ENCODE measurements at places on chromosomes 2 and 18. TPM values are rescaled to one million over a fixed set of nuclear protein-coding genes. Genes with fewer than 3 reads are reported as not detected.
A peak's percentile ranks its signal among the peaks of the same experiment; 100 is the strongest.

Gene SKOR2
- polyA plus RNA-seq = not detected

Gene DHRS9
- polyA plus RNA-seq = 3.3 TPM

- H3K27me3 ChIP-seq = no peaks in the 10 kb centered on the region
- H3K4me1 ChIP-seq = no peaks in the 10 kb centered on the region
- DNase-seq = no peak
- no peak overlapping the region for H3K27ac ChIP-seq
- no peak overlapping the region for H3K4me3 ChIP-seq
Measured at GRCh38 chr18:30469091-30469490, 573.5 kb downstream of the DSC3 start.

GRCh38 chr2:111122631-111123421 lies 2.1 kb downstream of the BCL2L11 start:
- no peak for DNase-seq
- H3K4me3 ChIP-seq = peak overlapping the region; percentile 85
- peak overlapping the region; percentile 58 for H3K27ac ChIP-seq
- no peaks in the 10 kb centered on the region for H3K36me3 ChIP-seq
- H3K27me3 ChIP-seq = no peaks in the 10 kb centered on the region

- H3K36me3 ChIP-seq = no peaks in the 10 kb centered on the region
- no peak overlapping the region for H3K27ac ChIP-seq
- H3K4me1 ChIP-seq = peaks cover 3% of the 10 kb centered on the region
- no peaks in the 10 kb centered on the region for H3K27me3 ChIP-seq
- H3K4me3 ChIP-seq = no peak overlapping the region
Measured at GRCh38 chr2:215775106-215775505, 238.2 kb downstream of the MREG start.

Gene WDR43
- 125 TPM for polyA plus RNA-seq

GRCh38 chr18:42038936-42039335 lies 83.9 kb downstream of the PIK3C3 start:
- H3K27ac ChIP-seq = no peak overlapping the region
- no peaks in the 10 kb centered on the region for H3K27me3 ChIP-seq
- H3K4me1 ChIP-seq = no peaks in the 10 kb centered on the region
- H3K4me3 ChIP-seq = no peak overlapping the region
- peaks cover 9% of the 10 kb centered on the region for H3K36me3 ChIP-seq
- no peak for DNase-seq

GRCh38 chr2:64869126-64869525 lies 120.1 kb upstream of the SLC1A4 start:
- DNase-seq = no peak
- H3K27me3 ChIP-seq = no peaks in the 10 kb centered on the region
- no peaks in the 10 kb centered on the region for H3K36me3 ChIP-seq
- no peak overlapping the region for H3K4me3 ChIP-seq
- no peak overlapping the region for H3K27ac ChIP-seq

- no peak overlapping the region for H3K27ac ChIP-seq
- no peak for DNase-seq
- H3K4me3 ChIP-seq = no peak overlapping the region
- no peaks in the 10 kb centered on the region for H3K27me3 ChIP-seq
- no peaks in the 10 kb centered on the region for H3K4me1 ChIP-seq
Measured at GRCh38 chr2:47666332-47666731, 116.6 kb upstream of the MSH6 start.

GRCh38 chr2:222806526-222807137 lies 54.2 kb upstream of the ACSL3 start:
- H3K4me1 ChIP-seq = peaks cover 30% of the 10 kb centered on the region
- no peaks in the 10 kb centered on the region for H3K36me3 ChIP-seq
- H3K27ac ChIP-seq = peak overlapping the region; percentile 65
- H3K4me3 ChIP-seq = peak overlapping the region; percentile 2
- H3K27me3 ChIP-seq = no peaks in the 10 kb centered on the region

DNA sequence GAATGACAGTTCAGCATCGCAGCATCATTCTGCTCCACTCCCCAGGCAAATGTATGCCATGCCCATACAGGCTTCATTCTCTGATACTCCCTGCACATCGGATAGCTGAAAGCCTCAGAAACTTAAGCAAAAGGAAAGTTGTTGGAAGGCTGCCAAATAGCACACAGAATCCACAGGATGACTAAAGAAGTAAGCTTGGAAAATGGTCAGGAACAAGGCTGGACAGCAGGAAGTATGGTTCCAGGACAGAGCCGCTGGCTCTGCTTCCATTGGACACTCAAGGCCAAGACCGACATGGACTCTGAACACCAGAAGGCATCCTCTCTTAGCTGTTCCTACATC lies 256.5 kb downstream of the CDH20 start:
- H3K27ac ChIP-seq = no peak overlapping the region
- H3K4me1 ChIP-seq = no peaks in the 10 kb centered on the region
- no peak for DNase-seq
- H3K27me3 ChIP-seq = no peaks in the 10 kb centered on the region
- H3K4me3 ChIP-seq = no peak overlapping the region

DNA sequence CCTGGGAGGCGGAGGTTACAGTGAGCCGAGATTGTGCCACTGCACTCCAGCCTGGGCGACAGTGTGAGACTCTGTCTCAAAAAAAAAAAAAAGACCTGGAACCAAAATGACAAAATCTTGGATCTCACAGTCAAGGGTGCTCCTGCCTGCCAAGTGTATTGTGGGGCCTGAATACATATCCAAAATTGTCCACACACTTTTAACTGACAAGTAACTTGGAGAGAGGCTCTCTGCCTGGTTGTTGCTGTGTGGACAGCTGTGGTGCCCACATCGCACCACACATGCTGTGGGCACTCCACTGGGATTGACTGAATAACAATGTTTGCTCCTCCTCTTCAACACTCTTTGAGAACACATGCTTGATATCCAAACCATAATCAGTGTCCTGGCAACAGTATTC lies 117.6 kb upstream of the REV1 start:
- H3K4me3 ChIP-seq = no peak overlapping the region
- peaks cover 4% of the 10 kb centered on the region for H3K27me3 ChIP-seq
- no peak for DNase-seq
- no peaks in the 10 kb centered on the region for H3K4me1 ChIP-seq
- no peak overlapping the region for H3K27ac ChIP-seq
- no peaks in the 10 kb centered on the region for H3K36me3 ChIP-seq

DNA sequence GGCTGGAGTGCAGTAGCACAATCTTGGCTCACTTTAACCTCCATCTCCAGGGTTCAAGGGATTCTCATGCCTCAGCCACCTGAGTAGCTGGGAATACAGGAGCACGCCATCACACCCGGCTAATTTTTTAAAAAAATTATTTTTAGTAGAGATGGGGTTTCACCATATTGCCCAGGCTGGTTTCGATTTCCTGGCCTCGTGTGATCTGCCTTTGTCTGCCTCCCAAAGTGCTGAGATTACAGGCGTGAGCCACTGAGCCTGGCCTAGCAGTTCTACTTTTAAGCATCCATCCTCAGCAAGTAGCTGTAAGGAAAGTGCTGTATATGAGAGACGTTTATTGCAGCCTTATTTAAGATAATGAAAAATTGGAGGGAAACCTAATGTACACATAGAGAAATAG lies 79.7 kb downstream of the ZDBF2 start:
- no peaks in the 10 kb centered on the region for H3K4me1 ChIP-seq
- no peak overlapping the region for H3K27ac ChIP-seq
- DNase-seq = no peak
- H3K4me3 ChIP-seq = no peak overlapping the region
- no peaks in the 10 kb centered on the region for H3K36me3 ChIP-seq

Gene HRH4
- polyA plus RNA-seq = 0.03 TPM

Gene LRATD1
- polyA plus RNA-seq = 4.3 TPM

- no peaks in the 10 kb centered on the region for H3K36me3 ChIP-seq
- no peak for DNase-seq
- H3K27ac ChIP-seq = no peak overlapping the region
- peaks cover 9% of the 10 kb centered on the region for H3K27me3 ChIP-seq
- H3K4me1 ChIP-seq = no peaks in the 10 kb centered on the region
Measured at GRCh38 chr2:19419211-19419880, 60.9 kb upstream of the OSR1 start.

Gene CFC1
- polyA plus RNA-seq = not detected

DNA sequence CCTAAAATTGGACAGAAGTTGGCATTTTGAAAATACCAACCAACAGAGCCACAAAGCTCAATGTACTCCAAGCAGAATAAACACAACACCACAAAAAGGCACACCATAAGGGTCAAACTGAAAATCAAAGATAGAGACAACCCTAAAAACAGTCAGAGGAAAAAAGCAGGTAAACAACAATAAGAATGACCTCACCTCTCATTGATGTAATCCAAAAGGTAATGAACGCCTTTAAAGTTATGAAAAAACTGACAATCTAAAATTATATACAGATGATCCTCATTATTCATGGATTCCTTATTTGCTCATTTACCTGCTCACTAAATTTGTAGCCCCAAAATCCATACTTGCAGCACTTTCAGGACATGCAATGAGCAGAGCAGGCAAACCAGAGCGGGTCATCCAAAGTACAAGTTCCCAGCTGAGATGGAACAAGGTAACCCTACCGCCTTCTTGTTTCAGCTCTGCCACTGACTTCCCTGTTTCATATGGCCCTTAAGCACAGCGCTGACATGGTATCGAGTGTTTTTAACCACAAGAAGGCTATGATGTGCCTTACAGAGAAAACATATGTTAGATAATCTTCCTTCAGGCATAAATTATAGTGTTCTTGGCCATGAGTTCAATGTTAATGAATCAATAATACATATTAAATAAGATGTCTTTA lies 17.0 kb downstream of the RTN4 start:
- no peaks in the 10 kb centered on the region for H3K27me3 ChIP-seq
- H3K4me3 ChIP-seq = no peak overlapping the region
- peaks cover 17% of the 10 kb centered on the region for H3K4me1 ChIP-seq
- H3K36me3 ChIP-seq = peaks cover 2% of the 10 kb centered on the region
- no peak for DNase-seq

GRCh38 chr2:98188351-98189046 lies 101.5 kb downstream of the VWA3B start:
- no peak overlapping the region for H3K4me3 ChIP-seq
- H3K4me1 ChIP-seq = peaks cover 6% of the 10 kb centered on the region
- DNase-seq = peak; percentile 64

- no peaks in the 10 kb centered on the region for H3K36me3 ChIP-seq
- peaks cover 3% of the 10 kb centered on the region for H3K27me3 ChIP-seq
- no peak overlapping the region for H3K27ac ChIP-seq
Measured at GRCh38 chr2:10064932-10065772, 15.1 kb downstream of the CYS1 start.

DNA sequence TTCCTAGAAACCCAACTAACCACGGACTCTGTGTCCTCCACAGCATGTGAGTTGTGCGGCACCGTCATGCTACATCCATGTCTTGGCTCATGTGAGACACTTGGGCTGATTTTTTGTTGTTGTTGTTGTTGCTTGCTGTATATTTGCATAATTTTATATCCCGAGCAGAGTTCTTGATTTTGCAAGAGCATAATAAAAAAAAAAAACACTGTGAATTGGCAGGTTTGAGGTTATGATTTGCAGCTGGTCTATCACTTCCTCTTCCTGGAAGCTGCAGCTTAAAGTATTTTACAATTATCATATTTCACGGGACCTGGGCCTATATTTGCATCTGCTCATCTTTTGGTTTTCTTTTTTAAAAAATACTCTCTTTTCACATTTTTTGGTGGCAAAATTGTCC lies 142.3 kb upstream of the NRP2 start:
- no peaks in the 10 kb centered on the region for H3K27me3 ChIP-seq
- H3K4me3 ChIP-seq = no peak overlapping the region
- H3K36me3 ChIP-seq = no peaks in the 10 kb centered on the region
- no peaks in the 10 kb centered on the region for H3K4me1 ChIP-seq
- no peak overlapping the region for H3K27ac ChIP-seq

GRCh38 chr2:46829231-46829995 lies 86.2 kb downstream of the MCFD2 start:
- no peaks in the 10 kb centered on the region for H3K27me3 ChIP-seq
- no peak for DNase-seq
- H3K27ac ChIP-seq = no peak overlapping the region
- H3K36me3 ChIP-seq = no peaks in the 10 kb centered on the region
- no peak overlapping the region for H3K4me3 ChIP-seq

DNA sequence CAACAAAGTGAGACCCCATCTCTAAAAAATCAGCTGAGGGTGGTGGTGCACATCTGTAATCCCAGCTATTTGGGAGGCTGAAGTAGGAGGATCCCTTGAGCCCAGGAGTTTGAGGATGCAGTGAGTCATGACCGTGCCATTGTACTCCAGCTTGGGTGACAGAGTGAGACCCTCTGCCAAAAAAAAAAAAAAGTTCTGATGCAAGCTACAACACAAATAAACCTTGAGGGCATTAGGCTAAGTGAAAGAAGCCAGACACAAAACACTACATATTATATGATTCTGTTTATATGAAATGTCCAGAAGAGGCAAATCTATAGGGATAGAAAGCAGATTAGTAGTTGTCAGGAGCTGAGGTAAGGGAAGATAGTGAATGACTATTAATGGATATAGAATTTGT lies 13.0 kb downstream of the YWHAQ start:
- H3K27ac ChIP-seq = no peak overlapping the region
- no peak for DNase-seq
- H3K27me3 ChIP-seq = no peaks in the 10 kb centered on the region
- no peak overlapping the region for H3K4me3 ChIP-seq
- H3K36me3 ChIP-seq = no peaks in the 10 kb centered on the region
- H3K4me1 ChIP-seq = no peaks in the 10 kb centered on the region

Gene ARHGEF33
- 0.09 TPM for polyA plus RNA-seq

- no peak overlapping the region for H3K4me3 ChIP-seq
- H3K4me1 ChIP-seq = peaks cover 9% of the 10 kb centered on the region
- H3K27ac ChIP-seq = no peak overlapping the region
- no peaks in the 10 kb centered on the region for H3K27me3 ChIP-seq
Measured at GRCh38 chr2:217703999-217704398, 298.8 kb downstream of the TNS1 start.

DNA sequence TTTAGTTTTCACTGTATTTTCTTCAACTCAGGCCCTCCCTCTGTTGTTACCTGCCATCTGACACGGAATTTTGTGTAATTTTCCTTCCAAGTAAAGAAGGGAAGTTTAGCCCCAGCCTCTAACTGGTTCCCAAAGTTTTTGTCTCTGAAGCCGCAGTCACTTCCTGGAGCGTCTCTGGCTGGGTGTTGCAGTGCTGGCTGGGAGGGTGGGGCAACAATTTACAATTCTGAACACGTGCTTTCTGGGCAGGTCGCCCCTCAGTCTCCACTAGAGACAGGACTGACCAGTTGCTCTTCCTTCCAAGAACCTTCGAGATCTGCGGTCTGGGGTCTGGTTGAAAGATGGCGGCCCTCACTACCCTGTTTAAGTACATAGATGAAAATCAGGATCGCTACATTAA lies 3.5 kb downstream of the CNDP2 start:
- peak; percentile 26 for DNase-seq
- H3K36me3 ChIP-seq = peaks cover 13% of the 10 kb centered on the region
- peak overlapping the region; percentile 40 for H3K4me3 ChIP-seq
- peaks cover 31% of the 10 kb centered on the region for H3K4me1 ChIP-seq

- no peak overlapping the region for H3K27ac ChIP-seq
- no peaks in the 10 kb centered on the region for H3K36me3 ChIP-seq
- DNase-seq = no peak
Measured at GRCh38 chr18:47997338-47997780, 66.9 kb upstream of the SMAD2 start.

- no peak overlapping the region for H3K4me3 ChIP-seq
- H3K36me3 ChIP-seq = no peaks in the 10 kb centered on the region
- peaks cover 2% of the 10 kb centered on the region for H3K4me1 ChIP-seq
- no peaks in the 10 kb centered on the region for H3K27me3 ChIP-seq
Measured at GRCh38 chr2:159897081-159897480, 99.1 kb upstream of the CD302 start.

- H3K36me3 ChIP-seq = no peaks in the 10 kb centered on the region
- DNase-seq = no peak
- no peak overlapping the region for H3K27ac ChIP-seq
- H3K27me3 ChIP-seq = no peaks in the 10 kb centered on the region
- no peaks in the 10 kb centered on the region for H3K4me1 ChIP-seq
- H3K4me3 ChIP-seq = no peak overlapping the region
Measured at GRCh38 chr2:48914477-48915089, 159.1 kb upstream of the LHCGR start.

Gene MERTK
- polyA plus RNA-seq = 0.14 TPM
